ENCODE measurements at places on chromosomes 5 and 9.

DNA sequence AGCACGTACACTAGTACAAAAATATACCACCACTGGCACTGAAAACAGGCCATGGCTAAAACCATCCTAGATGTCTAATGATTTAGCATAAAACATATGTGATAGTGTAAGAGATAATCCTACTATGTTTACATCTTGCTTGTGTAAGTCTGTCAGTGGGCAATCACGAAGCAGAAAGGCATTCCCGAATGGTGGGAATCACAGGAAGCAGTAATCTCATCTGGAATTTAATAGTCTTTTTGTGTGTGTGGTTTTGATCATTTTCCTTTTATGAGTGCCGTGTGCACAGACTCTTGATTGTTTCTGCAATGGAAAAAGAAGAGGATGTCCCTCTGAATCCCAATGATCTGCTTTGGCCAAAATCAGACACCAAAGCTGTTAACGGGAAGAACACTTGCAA is 200.5 kb downstream of the EBF1 start:
- DNase-seq, result no peak

GRCh38 chr5:87850843-87851242 is 417.8 kb downstream of the TMEM161B start:
- DNase-seq, result no peak

GRCh38 chr5:136251502-136252169 is 58.7 kb upstream of the SMIM32 start:
- no peak for DNase-seq

GRCh38 chr9:91879231-91879630 is 70.8 kb downstream of the ROR2 start:
- no peak for DNase-seq

- DNase-seq, result peak; percentile 91
These were observed 70.5 kb downstream of the PIK3R1 start for GRCh38 chr5:68285851-68286611.

DNA sequence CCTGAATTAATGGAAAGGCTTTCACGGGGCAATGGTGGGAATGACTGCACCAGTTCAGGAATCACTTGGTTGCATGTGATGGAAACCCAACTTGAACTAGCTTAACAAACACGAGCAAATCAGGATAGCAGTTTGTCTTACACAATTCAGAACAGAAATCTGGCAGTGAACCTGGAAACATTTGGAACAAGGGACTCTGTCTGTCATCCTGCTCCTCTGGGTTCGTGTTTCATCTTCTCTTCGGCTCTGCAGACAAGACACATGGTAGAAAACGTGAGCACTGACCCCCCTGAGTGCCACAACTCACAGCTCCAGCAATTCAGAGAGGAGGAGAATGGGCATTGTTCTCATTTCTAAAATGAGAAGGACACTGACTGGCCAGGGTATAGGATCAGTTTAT is 218.1 kb upstream of the NREP start:
- peak; percentile 48 for DNase-seq

DNA sequence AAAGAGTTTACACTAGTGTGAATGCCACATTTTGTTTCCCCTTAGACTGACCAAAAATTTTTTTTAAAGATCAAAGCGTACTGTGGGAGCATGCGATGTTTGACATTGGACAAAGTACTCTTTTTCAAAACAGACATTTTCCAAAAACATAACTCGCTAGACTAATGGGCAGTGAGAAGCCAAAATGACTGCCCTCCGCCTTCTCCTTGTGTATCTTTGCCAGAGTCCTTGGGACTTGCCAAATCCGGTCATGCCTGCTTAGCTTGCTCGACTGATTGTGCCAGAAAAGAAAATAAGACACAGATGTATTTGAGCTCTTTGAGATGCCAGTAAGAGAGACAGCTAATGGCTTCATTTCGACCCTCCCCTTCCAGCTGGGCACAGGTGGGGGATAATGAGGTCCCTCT is 157.5 kb downstream of the MAPKAP1 start:
- DNase-seq, result peak; percentile 94

GRCh38 chr5:29218138-29218537 is 1975.3 kb upstream of the CDH6 start:
- no peak for DNase-seq

- no peak for DNase-seq
These were observed 59.1 kb downstream of the JMY start for GRCh38 chr5:79295029-79295428.

DNA sequence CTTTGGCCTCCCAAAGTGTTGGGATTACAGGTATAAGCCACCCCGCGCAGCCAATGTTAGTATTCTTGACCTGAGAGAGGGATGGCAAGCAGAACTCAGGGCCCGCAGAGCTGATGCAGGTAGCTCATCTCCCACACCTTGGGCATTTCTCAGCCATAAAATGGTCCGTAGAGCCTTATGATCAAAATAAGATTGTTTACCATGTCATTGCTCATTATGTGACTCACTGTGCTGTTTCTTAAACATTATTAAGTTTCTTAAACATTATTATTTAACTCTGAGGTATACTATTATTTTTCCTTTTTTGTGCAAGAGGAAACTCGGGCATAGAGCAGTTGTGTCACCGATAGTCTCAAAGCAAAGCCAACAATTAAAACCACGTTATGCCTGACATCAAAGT is 42.4 kb upstream of the POU4F3 start:
- no peak for DNase-seq

DNA sequence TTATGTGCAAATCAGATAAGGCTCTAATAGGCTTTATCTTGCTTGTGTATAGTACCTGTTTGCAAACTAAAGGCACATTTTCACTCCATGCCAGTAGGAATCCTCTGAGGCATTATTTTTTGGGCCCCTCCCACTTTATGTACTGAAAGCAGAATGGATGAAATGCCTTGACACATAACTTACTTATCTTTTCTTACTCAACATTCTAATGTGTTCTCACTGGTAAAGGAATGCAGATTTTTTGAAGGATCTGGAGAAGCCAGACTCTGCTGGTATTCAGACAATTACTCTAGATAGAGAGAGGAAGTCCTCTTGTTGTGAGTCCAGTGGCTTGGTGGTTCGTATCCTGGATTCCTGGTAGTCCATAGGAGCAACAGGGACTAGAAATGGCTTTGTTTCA is 336.7 kb downstream of the CCDC171 start:
- DNase-seq, result peak; percentile 67

DNA sequence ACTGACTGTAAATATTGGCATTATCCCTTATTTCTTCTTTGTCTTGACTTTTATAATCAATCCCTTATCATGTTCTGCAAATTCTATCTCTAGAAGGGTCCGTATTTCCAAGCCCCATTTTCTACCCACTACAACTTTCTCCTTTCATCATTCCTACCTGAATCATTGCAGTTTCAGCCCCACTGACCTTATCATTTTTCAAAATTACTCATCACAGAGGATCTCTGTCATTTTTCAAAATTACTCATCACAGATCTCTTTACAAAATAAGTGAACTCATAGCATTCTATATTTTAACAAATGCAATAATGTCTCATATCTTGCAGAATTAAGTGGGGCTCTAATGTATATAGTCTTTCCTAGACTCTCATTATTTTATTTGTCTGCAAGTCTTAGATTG is 256.9 kb upstream of the COX7C start:
- no peak for DNase-seq

DNA sequence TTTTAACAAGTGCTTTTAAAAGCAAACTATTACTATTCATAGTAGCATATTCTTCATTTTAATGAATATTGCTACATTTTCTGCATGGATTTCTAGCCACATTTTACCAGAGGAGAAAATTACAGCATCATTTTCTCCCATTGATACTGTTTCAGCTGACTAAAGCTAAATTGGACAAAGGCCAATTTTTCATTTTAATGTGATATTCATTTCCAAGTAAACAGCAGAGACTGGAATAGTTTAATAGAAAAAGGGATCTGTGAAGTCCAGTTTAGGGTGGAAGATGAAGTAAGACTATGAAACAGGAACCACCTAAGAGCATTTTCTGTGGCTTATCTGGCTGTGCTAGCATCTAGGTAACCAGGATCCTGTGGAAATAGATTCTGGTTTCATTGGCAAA is 128.1 kb downstream of the GIN1 start:
- DNase-seq, result no peak

GRCh38 chr5:10709409-10709808 is 51.6 kb downstream of the DAP start:
- DNase-seq, result no peak

GRCh38 chr5:32692036-32692746 is 18.9 kb upstream of the NPR3 start:
- peak; percentile 79 for DNase-seq

Measured in adipocyte (in vitro differentiated cells).